ENCODE measurements at places on chromosomes 11 and 22.

DNA sequence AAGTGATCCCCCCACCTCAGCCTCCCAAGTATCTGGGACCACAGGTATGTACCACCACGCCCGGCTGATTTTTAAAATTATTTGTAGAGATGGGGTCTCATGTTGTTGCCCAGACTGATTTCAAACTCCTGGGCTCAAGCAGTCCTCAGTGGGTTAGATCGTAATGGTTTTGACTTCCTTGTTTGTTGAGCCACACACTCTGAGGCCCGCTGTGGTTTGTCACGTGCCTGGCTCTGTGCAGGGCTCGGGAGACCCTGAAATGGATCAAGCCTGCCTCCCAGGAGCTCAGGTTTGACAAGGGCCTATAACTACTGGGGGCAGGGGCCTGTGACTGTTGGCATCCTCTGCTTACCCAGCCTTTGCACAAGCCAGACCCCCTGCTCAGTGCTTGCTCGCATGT, 68.1 kb downstream of the MPPED1 start:
- no peak for DNase-seq

DNA sequence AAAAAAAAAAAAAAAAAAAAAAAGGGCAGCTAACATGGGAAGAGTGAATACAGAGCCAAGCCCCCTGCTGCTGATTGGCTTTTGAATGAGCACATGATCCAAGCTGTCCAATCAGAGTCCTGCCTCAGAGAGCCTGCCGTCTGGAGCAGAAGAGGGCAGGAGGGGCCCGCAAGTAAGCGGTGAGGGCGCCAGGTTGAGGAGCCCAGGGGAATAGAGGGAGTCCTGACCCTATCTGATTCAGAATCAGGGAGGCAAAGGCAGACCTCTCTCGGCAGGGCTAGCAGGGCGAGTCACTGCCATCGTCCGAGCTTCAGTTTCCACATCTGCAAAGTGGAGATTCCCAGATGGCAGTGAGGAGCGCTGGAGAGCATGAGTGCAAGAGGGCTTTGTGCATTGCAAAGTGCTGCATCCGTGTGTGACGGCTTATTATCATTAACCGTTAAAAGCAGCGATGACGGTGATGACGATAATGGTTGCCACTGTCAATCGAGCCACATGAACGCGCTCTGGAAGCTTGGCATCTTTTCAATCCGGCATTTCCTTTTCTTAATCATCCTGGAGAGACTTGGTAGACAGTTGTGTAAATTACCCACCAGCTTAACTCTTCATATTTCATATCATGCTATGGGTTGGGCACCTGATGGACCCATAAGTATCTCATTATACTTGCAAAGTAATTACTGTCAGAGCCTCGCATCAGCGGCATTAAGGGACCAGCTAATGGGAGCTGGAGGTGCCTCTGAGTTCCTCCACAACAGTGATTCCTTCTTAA, 68.6 kb upstream of the ATXN10 start:
- no peak for DNase-seq

GRCh38 chr22:46098525-46099475, 51.5 kb upstream of the PPARA start:
- DNase-seq = no peak

- no peak for DNase-seq
Observed at GRCh38 chr11:59783632-59784090, 26.9 kb downstream of the MRPL16 start.

DNA sequence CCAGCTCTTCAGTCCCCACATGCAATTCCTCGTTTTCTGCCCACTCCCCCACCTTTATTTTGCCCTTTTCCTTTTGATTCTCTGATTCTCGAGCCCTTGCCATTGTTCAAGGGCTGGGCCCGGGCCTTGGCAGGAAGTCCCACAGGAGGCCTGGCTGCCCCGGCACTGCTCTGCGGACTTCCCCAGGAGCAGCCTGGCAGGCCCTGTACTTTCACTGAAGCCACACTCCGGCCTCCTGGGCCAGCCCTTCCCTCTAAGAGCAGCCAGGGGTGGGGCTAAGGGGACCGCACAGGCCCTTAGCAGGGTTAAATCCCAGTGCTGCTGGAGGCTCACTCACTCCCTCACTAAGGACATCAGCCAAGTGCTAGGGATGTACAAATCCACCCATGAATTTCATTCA, 4.1 kb downstream of the LRRC32 start:
- no peak for DNase-seq

GRCh38 chr11:111718859-111719258, 47.3 kb downstream of the PPP2R1B start:
- DNase-seq = no peak

GRCh38 chr11:84833488-84834088, 793.6 kb downstream of the DLG2 start:
- no peak for DNase-seq

DNA sequence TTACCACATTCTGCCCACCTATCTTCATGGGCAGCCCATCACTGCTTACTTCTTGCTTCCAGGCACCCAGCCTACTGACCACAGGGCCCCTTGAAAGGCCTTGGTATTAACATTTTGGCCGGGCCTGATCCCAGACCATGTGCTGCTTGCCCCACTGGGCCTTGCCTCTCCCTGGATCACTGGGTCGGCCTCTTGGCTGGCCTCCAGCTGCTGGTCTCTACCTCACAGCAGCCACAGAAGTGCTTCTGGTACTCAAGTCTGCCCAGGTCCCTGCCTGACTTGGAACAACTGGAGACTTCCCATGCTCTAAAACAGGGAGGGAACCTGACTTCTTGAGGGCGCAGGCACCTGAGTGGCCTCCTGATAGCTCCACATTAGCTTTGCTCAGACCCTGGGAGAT, 63.6 kb downstream of the THAP12 start:
- no peak for DNase-seq

DNA sequence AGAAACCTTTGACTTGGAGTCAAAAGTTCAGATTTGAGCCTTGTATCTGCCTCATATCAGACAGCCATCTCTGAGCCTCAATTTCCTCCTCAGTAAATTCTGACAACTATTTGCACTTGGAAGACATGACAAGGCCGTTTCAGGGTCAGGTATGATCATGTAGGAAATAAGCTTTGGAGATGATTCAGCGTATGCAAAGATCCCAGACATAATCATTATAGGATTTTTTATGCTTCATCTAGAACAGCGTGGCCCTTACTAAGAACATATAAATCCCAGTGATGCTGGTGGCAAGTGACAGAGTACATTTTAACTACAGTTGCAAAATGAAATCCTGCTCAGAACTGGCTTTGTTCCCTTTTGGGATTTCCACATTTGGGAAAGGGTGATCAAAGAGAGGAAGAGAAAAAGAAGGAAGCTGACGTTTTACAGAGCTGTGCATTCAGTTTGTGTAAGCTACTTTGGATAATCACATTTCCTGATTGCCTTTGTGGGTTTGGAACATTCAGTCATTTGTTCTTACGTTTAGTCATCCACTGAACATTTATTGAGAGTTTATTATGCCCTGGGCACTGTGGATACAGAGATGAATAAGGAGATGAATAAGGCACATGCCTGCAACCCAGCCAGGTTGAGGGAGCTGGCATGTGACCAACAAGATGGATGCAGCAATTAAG, 81.9 kb upstream of the HEPHL1 start:
- no peak for DNase-seq

DNA sequence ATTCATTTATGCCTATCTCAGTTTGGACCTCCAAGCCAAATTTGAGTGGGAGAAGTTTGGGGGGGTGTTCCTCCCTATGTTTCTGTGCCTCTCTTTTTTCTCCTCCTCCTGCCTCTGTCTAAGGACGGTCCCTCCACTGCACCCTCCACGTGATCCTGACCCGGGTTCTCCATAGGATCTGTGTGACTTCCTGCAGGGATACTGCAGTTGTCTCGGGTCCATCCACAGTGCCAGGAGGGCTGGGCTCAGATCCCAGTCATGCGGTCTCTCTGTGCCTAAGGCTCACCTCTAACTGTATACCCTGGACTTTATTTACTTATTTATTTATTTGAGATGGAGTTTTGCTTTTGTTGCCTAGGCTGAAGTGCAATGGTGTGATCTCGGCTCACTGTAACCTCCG, 1354.5 kb downstream of the BRD1 start:
- DNase-seq = no peak

GRCh38 chr11:9562716-9563115, 10.8 kb upstream of the WEE1 start:
- no peak for DNase-seq

GRCh38 chr22:44735518-44736428, 16.6 kb upstream of the ARHGAP8 start:
- DNase-seq = peak; percentile 90

DNA sequence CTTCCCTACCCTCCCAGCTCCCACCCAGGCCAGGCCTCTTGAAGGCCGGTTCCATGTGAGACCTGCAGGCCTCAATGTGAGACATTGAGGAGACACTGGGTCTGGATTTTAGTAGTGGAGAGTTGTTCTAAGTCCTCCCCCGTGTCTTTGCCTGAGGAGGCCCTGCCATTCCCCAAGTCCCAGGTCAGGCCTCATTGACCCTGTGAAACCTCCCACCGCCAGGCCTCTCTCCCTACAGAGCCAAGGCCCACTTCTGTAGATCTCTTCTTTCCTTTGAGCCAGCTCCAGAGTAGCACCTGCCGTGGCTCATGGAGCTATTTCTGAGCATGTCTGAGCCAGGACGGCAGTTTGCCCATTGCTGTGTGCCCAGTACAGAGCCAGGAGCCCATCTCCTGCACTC, 1419.6 kb downstream of the TBC1D22A start:
- DNase-seq = no peak

- DNase-seq = no peak
Observed at GRCh38 chr11:65911682-65912568, 6.9 kb downstream of the C11orf68 start.

- no peak for DNase-seq
Observed at GRCh38 chr11:60984636-60985035, 13.2 kb downstream of the CD6 start.

DNA sequence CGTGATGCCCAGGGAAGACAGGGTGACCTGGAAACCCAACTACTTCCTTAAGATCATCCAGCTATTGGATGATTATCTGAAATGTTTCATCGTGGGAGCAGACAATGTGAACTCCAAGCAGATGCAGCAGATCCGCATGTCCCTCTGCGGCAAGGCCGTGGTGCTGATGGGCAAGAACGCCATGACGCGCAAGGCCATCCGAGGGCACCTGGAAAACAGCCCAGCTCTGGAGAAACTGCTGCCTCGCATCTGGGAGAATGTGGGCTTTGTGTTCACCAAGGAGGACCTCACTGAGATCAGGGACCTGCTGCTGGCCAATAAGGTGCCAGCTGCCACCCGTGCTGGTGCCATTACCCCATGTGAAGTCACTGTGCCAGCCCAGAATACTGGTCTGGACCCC, 43.5 kb upstream of the DAGLA start:
- DNase-seq = no peak

DNA sequence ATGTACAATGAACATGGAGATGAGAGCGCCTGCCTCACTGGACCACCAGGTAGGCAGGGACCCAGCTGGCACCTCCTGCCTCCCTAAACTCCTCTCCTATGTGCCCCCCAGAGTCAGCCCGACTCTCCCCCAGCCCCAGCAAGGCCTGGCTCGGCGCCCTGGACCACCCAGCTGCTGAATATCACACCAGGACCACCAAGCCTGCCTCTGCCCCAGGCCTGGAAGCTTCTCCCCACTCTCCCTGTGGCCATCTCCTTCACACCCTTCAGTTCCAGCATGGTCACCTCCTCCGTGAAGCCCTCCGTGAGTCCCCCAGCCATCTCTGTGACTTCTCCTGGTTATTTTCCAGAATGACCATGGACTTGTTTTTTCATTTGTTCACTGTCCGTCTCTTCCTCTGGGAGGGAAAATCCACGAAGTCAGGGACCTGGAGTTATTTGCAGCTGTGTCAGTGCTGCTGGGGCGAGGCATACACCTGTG, 6.4 kb upstream of the LSP1 start:
- no peak for DNase-seq
